Right ventricle myocardium superior (tissue), 1 donor: ENCODE measurements at places on chromosomes 5 and 9. TPM values are rescaled to one million over a fixed set of nuclear protein-coding genes. Genes with fewer than 3 reads are reported as not detected.
A peak's percentile ranks its signal among the peaks of the same experiment; 100 is the strongest.

The REEP2 gene
- total RNA-seq, result 6.1 TPM

GRCh38 chr9:5478206-5478605, 27.9 kb downstream of the CD274 start:
- no peak for DNase-seq

GRCh38 chr9:137621131-137621757, 2.4 kb downstream of the EHMT1 start:
- no peak for DNase-seq

- no peak for DNase-seq
Observed at GRCh38 chr5:428219-428618, 14.8 kb upstream of the EXOC3 start.

- DNase-seq, result no peak
Observed at GRCh38 chr9:111483439-111483857, 735 bp downstream of the ECPAS start.

DNA sequence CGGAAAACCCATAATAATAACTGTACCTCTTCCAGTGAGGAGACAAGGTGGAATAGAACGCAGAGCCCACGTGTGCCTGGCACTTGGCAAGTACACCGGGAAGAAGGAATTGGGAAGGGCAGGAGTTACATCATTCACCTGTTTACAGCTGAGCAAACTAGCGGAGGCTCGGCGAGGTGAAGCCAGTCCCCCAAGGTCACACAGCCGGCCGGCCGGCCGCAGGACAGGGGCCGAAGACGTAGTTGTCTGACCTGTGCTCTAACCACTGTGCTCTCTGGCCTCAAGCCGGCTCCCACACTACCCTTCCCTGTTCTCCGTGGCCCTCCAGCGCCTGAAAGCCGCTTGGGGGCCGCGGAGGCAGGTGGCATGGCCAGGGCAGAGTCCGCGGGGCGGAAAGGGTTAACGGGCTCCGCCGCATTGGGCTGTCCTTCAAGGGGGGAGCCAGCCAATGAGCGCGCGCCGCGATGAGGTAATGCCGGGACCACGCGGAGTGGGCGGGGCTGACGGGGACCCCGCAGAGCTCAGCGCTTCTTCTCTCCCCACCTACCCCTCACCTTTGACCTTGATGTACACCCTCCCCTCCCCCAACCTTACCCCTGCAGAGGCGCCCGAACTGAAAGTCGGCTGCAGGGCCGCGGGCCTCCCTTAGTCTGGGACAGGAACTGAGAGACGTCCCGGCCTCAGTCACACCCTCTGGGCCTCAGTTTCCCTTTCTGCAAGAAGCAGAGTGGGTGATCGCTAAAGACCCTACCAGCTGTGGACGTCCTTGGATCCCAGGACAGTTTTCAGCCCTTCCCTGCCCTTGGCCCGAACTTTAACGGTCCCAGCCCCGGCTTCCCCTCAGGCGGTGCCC, 125.1 kb downstream of the C9orf50 start:
- DNase-seq, result peak; percentile 98

DNA sequence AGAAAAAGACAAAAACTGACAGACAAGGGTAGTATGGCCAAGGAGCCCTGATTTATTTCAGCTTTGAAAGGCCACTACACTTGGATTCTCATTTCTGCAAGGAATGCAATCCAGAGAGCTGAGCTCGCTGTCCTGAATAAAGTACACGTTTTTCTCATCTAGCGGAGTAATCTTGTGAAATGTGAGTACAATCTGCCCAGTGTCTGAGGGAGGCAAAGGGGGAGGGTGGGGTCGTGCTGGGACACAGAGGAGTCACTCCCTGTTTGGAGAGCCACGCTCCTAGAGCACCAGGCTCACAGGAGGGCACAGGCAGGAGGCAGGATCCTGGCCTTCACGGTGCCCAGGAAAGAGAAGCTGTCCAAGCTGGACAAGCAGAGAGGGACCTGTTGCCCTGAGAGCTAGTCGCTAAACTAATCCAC, 51.0 kb upstream of the IFNK start:
- DNase-seq, result peak; percentile 54

DNA sequence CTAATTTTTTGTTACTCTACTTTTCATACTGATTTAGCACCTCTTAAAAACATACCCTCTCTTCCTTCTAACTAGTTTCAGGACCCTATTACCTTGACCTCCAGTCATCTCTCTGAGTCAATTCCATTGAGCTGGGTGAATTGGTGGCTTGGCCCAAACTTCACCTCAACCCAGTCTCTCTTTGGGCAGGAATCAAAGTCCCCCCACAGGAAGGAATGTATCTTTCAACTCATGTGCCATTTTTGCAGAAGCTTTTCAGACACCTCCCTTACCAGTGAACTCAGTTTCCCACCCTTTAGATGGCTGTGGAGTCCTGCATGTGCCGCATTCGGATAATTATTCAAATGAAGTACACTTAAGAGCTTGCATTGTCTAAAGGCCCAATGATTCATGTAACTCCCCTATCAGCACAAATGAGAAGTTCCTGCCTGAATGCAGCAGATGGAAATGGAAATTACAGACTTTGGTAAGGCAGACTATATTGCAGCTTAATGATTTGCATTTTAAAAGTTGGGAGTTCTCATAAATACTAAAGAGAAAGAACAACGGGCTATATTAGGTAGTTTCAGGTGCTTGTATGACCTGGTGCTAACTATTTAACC, 693.5 kb downstream of the PTPRD start:
- no peak for DNase-seq

DNA sequence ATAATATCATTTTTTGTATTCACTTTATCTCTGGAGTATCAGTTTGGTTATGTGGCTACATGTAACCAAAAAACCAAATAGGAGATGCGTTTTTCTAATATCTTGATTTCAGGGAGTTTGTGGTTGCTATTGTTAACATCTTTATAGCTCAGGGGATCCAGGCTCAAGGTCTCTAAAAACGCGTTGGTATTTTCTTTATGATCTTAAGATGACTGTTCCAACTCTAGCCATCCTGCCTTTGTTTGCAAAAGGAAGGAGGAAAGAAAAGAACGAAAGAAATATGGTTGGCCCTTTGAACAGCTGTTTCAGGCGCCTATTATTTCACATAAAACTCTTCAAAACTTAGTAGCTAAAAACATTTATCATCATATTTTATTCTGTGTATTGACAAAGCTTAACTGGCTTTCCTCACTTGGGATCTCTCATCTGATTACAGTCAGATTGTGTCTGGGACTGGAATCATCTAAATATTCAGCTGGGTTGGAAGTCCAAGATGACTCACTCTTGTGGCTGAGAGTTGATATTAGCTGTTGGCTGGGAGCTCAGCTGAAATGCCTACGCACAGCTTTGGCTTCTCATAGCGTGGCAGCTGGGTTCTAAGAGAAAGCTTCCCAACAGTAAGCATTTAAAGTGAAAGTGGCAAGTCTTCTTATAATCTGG, 60.1 kb downstream of the FAM174A start:
- peak; percentile 48 for DNase-seq

GRCh38 chr5:143401227-143402016, 2.1 kb downstream of the NR3C1 start:
- DNase-seq, result no peak
